ENCODE measurements at places on chromosomes 2 and 18.

- no peak for DNase-seq
Measured at GRCh38 chr18:59008302-59008974, 131.2 kb upstream of the SEC11C start.

DNA sequence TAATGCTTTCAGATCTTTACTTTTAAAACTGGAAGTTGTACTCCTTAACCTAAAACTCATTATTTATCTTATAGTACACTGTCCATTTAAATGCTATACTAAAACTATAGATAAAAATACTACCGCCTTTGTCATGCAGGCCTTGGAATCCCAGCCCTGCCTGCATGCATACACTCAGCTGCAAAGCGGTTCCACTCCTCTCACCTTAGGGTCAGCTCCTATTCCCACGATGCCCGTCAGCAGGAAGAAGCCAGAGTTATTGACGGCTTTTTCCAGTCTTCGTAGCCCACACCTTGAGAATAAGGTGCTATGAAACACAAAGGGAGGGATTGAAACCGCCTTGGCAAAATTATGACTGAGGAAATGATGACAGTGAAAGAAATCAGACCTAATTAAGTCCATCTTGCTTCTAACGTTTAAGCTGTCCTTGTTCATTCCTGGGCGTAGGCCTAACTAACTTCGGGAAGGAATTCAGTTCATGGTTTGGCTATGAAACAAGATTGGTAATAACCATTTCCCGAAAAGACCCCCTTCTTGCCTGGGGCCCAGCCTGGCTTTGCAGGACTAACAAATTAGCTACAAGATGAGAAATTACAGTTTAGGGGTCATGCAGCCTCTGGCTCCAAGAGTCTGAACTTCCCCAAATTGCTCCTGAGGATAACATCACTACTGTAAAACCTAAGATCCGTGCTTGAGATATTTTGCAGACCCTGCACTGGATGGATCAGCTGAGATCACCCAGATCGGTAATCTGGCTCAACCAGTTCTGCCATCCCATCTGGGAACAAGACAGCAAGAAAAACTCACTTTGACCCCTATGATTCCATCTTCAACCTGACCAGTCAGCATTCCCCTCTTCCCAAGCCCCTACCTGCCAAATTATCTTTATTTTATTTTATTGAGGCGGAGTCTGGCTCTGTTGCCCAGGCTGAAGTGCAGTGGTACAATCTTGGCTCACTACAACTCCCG, 17.1 kb downstream of the EPB41L5 start:
- no peak for DNase-seq

DNA sequence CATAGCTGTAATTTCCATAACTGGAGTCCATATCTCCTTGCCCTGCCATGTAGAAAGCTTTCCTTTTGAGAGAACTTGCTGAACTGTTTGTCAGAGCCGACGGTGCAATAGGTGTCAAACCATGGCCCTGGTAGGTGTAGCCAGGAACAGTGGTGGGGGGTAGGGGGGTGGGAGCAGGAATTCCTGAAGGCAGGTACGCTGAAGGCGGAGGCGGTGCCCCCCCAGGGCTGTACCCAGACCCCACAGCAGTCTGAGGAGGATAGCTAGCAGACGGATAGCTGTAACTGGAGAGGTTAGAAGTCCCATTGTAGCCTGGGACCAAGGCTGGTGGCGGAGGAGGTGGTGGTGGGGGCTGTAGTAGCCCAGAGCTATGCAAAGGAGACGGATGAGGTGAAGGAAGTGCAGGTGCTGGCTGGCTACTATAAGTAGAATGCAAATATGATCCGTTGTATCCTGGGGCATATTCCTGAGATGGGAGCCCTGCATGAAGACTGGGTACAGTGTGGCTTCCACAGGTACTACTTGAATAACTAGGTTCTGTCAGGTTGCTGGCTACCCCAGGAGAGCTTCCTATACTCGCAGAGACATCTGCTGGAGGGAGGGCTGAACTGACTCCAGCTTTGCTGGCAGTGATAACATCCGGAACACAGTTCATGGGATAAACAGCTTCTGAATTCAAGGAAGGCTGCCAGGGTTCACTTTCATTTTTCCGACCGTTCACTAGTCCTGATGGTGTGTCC, 124.8 kb downstream of the FIGN start:
- no peak for DNase-seq

DNA sequence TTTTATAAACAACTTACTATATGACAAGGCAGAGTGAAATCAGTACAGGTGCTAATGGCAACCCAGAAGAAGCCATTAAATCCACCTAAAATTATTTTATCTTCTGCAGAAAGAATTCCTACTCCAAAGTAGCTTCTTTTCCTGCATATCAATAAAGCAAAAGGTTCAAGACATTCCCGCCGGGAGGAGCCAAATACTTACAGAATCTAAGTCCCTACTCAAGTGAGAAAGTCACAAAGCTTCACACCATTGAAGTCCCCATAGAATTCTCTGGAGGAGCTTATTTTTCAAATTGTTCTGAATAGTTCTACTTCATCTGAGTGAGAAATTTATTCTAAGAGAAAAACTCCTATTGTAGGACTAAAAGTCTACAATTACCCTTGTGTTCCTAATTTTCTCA, 233.7 kb upstream of the HNRNPA3 start:
- no peak for DNase-seq

- no peak for DNase-seq
Measured at GRCh38 chr2:61438670-61439069, 32.2 kb downstream of the USP34 start.

- no peak for DNase-seq
Measured at GRCh38 chr2:26769089-26769761, 5.1 kb downstream of the SLC35F6 start.

GRCh38 chr2:135980434-135981079, 4.9 kb downstream of the DARS1 start:
- DNase-seq: no peak

GRCh38 chr18:44733754-44734465, 53.2 kb downstream of the SETBP1 start:
- no peak for DNase-seq

- no peak for DNase-seq
Measured at GRCh38 chr2:103176294-103176915, 414.6 kb downstream of the TMEM182 start.

DNA sequence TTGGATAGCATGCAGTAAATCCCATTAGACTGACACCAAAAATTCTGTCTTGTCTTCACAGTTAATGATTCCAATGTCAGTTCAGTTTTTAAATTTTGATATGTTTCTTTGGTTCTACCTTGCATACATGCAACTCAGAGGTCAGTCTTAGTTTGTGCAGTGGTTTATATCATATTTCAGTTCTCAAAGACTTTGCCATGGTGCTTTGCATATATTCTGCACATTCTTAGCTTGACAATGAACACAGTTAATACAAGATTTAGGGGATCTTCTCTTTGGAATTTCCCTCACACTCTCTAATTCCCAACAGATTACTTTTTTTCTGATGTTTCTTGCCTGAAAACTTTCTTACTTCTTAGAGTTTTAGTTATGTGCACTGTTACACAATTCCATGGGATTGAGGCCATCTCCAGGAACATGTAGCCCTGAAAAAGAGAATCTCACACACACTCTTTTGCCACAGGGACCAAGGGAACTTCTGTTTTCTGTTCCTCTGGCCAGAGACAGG, 17.3 kb downstream of the NOL4 start:
- DNase-seq: no peak

DNA sequence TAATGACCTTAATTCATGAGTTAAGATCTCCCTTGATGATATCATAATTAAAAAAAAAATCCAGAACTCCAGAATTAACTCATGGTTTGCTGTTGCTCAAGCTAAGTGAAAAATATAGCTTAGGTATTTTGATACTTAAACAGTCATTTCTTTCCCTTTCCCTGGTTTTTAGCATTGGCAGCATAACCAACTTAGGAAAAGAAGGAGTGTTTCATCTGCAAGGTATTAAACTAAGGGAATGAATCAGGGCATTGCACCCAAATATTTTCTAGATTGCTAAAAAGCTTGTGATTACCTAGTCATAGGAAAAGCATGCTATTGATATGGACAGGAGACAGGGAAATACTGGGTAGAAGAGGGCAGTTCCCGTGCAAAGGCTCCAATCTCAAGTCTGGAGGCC, 207.2 kb downstream of the LRP1B start:
- no peak for DNase-seq

DNA sequence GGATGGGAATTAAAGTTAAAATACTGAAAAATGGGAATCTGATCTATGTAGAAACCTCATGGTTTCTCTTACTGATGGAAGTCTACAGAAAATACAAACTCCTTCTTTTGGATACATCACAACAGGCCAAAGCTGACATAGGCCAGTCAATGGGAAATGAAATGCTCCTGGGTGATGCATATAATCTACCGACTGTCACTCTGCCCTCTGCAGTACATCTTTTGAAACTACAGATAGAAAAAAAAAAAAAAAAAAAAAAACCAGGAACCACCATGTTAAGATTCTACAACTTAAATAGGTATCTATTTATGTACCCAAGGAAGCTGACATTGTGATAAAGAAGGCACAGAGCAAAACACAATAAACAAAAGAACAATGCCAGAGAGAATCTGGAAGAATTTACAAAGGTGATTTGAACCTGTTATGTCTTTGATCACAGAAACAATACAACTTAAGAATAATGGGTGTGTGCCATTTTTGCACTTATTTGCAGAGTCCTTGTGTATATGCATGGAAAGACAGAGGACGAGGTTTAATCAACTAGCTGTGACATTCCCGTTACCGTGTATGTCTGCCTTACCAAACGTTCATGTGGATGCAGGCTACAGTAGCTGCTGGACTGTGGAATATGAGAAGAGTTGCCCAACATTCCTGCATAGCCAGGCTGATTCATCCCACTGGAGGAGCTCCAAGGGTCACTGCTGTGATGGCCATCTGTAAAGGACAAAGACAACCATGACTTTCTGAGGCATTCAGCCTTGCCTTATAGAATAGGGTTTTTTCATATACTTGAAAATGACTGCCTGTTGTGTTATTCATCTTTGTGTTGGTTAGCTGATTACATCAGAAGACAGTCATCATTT, 312.7 kb downstream of the TCF4 start:
- DNase-seq: no peak

DNA sequence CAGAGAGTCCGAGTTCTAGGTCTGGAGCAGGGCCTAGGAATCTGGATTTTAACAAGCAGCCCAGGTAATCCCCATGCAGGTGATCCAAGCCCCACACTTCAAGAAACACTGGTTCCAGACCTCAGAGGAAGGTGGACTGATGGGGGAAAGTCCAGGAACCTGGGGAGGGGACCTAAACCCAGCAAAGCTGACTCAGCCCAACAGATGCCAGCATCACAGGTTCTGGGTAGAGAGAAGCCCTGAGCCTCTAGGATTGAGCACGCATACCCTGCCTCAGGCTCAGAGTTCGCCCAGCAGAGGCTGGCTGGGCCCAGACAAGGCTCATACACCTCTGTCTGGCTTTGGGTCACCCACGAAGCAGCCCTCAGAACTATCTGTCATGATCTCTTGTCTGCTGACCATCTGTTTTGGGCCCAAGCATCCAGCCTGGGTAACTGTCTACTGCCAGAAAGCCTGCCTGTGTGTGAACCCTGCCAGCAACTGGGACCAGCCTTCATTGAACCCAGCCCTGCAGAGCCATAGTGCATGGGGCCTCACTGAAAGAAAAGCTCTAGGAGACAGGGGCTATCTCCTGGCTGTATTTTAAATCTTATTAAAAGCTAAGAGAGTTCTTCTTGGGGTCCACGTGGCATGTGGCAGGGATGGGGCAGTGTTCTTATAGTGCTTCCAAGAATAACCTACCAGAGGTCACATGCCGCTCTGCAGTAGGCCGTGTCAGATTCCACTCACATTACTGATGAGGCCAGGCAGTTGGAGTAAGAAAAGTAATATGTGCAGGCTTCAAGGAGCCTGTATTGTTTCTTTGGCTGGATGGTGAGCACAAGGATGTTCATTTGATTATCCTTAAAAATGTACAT, 7.4 kb downstream of the TMEM127 start:
- no peak for DNase-seq

- DNase-seq: no peak
Measured at GRCh38 chr2:209638346-209638745, 133.3 kb upstream of the UNC80 start.

- no peak for DNase-seq
Measured at GRCh38 chr2:228590681-228591080, 409.2 kb upstream of the SPHKAP start.

- no peak for DNase-seq
Measured at GRCh38 chr2:96928277-96928781, 58.1 kb downstream of the FAM178B start.

Measured in RWPE2 (cell line).